ENCODE measurements at places on chromosomes 12 and 14.
A peak's percentile ranks its signal among the peaks of the same experiment; 100 is the strongest.

- no peak for DNase-seq
Observed at GRCh38 chr12:107094183-107094448, 767 bp upstream of the CRY1 start.

DNA sequence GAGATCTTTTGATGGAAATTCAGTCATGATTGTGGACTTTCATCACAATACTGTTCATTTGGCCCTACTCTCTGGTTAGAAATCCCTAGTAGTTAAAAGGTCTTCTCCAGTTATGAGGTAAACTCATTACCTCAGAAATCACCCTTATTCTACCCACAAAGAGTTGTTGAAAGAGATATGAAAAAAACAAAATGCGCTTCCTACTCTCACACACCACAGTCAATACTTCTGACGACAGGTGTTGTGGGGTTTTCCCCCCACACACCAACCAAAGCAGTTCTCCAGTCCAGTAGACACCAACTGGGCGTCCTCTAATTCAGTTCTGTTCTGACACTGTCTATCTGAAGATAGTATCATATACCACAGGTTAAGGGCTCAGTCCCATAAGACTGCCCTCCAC, 54.9 kb downstream of the TRMT5 start:
- DNase-seq = no peak

GRCh38 chr12:112140728-112141127, 15.4 kb downstream of the TRAFD1 start:
- DNase-seq = no peak

DNA sequence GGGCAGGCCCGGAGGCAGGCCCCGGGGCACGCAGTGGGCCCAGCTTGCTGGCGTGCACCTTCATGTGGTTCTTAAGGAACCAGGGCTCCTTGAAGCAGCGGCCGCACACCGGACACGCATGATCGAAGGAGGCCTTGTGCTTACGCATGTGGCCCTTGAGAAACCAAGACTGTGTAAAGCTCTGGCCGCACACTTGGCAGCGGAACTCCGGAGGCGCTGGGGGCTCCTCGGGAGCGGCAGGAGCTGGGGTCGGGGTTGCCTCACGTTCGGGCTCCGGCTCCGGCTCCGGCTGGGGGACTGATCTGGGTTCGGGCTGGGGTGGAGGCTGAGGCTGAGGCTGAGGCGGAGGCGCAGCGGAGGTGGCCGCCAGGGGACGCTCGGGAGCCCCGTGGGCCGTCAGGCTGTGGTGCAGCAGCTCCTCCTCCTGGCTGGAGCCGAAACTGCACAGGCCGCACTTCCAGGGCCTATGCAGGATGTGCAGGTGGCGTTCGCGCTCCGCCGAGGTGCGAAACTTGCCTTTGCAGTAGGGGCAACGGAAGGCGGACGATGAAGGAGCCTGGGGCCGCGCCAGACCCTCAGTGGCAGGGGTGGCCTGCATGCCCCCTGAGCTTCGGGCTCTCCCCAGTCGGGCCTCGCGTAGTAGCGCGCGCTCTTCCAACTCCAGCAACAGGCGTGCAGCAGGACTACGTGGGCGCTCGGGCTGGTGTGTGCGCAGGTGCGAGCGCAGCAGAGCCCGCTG, 6.0 kb downstream of the ZNF219 start:
- DNase-seq = peak; percentile 62

- no peak for DNase-seq
Observed at GRCh38 chr12:131035245-131035681, 81.6 kb downstream of the ADGRD1 start.

DNA sequence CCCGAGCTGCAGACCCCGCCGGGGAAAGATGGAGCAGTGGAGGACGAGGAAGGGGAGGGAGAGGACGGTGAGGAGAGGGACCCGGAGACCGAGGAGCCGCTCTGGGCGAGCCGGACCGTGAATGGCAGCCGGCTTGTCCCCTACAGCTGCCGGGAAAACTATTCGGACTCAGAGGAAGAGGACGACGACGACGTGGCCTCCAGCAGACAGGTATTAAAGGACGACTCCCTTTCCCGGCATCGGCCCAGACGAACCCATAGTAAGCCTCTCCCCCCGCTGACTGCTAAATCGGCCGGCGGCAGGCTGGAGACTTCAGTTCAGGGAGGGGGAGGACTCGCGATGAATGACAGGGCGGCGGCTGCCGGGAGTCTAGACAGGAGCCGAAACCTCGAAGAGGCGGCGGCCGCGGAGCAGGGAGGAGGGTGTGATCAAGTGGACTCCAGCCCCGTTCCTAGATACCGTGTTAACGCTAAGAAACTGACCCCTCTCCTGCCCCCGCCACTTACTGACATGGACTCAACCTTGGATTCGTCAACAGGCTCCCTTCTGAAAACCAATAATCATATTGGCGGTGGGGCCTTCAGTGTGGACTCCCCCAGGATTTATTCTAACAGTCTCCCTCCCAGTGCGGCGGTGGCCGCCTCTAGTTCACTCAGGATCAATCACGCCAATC, 962 bp downstream of the LEMD3 start:
- peak; percentile 45 for DNase-seq

DNA sequence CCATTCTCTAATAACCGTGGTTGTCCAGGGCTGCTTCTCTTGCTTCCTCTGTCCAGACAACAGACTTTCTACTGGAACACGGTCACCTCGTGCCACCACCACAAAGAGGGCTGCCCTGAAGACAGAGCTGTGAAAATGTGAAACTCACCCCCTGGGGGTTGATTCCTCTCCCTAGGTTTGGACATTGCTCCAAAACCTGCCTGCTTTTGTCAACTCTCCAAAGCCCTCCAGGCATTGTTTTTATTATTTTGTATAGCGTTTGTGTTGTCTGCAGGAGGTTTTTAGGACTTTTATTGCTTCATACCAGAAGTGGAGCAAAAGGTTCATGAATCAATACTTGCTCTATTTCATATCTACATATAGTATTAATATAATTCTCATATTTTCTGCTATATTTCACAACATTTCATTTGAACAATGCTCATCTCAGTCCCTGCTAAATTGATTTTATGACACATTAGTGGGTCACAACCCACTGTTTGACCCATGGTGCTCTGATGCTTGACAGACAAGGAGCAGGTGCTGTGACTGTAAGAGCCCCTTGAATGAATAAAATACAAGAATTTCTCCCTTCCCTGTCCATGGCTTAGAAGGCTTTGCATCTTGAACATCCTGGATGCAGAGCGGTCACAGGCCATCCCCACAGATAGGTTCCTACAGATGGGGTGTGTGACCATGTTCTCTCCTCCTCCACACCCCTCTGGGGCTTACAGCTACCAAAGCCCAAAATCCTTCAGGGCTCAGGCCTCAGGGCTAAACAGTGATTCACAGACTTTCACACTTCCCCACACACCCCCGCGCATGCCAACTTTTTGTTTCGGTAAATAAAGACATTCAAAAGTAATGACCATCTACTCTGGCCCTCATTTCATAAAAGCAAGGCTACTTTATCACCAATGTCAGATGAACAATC, 20.6 kb upstream of the EML1 start:
- DNase-seq = no peak

DNA sequence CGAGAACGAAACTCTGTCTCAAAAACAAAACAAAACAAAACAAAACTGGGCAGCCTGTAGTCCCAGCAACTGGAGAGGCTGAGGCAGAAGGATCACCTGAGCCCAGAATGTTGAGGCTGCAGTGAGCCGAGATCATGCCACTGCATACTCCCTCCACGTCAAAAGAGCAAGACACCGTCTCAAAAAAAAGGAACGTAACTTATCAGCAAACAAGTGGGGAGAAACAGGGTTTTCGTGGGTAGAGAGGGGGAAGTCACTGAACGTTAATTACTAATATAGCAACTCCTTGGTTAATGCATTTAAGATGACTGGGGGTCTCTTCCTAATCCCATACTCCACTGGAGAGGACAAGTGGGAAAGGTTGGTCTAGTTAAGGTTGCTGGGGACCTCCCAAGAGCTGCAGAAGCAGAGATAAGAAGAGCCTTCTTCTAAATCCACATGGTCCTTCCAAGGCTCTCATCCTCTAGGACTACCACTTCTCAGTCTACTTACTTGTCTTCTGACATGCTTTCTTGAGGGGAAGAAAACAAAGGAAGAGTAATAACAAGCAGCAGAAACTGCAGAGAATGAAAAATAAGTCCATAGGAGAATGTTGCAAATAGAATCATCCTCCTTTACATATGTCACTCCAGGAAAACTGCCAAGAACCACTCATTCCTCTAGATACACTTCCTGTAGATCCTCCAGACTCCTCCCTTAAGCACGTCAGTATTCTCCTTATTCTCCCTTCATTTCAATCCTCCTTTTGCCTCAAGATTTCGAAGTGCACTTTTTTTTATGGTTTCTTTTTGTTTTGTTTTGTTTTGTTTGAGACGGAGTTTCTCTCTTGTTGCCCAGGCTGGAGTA, 5.8 kb downstream of the NUMB start:
- DNase-seq = no peak

GRCh38 chr12:4856596-4856995, 53.1 kb upstream of the KCNA1 start:
- DNase-seq = peak; percentile 52

GRCh38 chr12:4833524-4833923, 76.2 kb upstream of the KCNA1 start:
- DNase-seq = no peak

DNA sequence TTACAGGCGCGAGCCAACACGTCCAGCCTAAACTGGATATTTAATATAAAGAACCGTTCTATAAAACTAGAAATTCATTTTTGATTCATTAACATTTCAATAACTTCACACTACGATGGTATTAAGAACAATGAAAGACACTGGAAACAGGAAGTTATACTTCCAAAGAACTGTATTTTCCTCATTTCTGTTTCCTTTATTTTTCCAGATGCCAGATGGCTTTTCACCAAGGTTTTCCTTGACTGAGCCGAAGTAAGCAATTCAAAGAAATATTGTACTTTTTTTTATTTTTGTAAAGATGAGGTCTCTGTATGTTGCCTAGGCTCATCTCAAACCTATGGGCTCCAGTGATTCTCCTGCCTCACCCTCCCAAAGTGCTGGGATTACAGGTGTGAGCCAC, 28.2 kb downstream of the EEA1 start:
- no peak for DNase-seq

GRCh38 chr12:91180582-91181395, 1.8 kb downstream of the DCN start:
- DNase-seq = no peak
